ENCODE measurements at places on chromosomes 4 and X. TPM values are rescaled to one million over a fixed set of nuclear protein-coding genes. Genes with fewer than 3 reads are reported as not detected.

- no peaks in the 10 kb centered on the region for H3K27me3 ChIP-seq
- DNase-seq, result no peak
- H3K4me1 ChIP-seq, result no peaks in the 10 kb centered on the region
- peaks cover 6% of the 10 kb centered on the region for H3K36me3 ChIP-seq
- no peak overlapping the region for H3K27ac ChIP-seq
- peak overlapping the region; percentile 77 for H3K4me3 ChIP-seq
These were observed 639 bp upstream of the PI4K2B start for GRCh38 chr4:25233194-25233593.

DNA sequence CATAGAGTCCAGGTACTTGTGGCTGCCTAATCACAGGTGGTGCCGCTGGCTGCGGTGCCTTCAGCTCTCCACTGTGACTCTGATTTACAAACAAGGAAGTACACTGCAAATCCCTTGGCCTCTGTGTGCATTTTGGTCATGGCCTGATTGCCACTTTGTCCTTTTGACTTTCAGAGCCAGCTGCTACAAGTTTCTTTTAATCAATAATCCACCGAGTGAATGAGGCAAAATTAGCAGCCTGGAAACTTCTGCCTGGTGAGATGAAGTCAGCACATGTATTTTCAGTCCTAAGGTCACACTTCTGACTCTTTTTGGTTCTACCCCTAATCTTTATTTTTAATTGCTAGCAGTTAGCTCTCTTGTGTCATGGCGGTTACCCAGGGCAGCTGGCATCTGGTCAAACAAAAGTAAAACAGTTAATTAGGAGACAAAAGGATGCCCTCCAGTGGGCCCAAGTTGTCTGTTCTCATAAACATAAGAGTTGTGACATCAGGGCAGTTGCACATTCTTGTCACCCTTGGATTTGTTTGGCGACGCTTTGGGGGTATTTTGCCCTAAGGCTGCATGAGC, 62.3 kb upstream of the LNX1 start:
- no peaks in the 10 kb centered on the region for H3K36me3 ChIP-seq
- H3K4me3 ChIP-seq, result no peak overlapping the region
- no peak for DNase-seq
- no peaks in the 10 kb centered on the region for H3K4me1 ChIP-seq
- peaks cover 17% of the 10 kb centered on the region for H3K27me3 ChIP-seq

GRCh38 chr4:156968479-156968984, 3.1 kb downstream of the PDGFC start:
- no peaks in the 10 kb centered on the region for H3K36me3 ChIP-seq
- peaks cover 4% of the 10 kb centered on the region for H3K4me1 ChIP-seq
- peaks cover 8% of the 10 kb centered on the region for H3K27me3 ChIP-seq
- peak; percentile 85 for DNase-seq
- no peak overlapping the region for H3K4me3 ChIP-seq
- H3K27ac ChIP-seq, result no peak overlapping the region

DNA sequence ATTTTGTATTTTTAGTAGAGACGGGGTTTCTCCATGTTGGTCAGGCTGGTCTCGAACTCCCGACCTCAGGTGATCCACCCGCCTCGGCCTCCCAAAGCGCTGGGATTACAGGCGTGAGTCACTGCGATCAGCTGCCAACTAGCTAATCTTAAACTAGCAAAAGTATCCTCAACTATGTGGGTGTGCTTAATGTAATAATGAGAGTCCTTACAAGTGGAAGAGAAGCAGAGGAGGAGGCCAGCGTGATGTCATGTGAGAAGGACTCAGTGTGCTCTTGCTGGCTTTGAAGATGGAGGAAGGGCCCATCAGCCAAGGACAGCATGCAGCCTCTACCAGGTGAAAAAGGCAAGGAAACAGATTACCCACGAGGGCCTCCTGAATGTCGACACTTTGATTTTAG, 19.6 kb downstream of the SCD5 start:
- H3K4me1 ChIP-seq, result peaks cover 17% of the 10 kb centered on the region
- DNase-seq, result no peak
- no peak overlapping the region for H3K27ac ChIP-seq
- H3K4me3 ChIP-seq, result no peak overlapping the region
- peaks cover 3% of the 10 kb centered on the region for H3K36me3 ChIP-seq
- no peaks in the 10 kb centered on the region for H3K27me3 ChIP-seq

GRCh38 chr4:125703443-125703842, 388.7 kb downstream of the FAT4 start:
- no peak for DNase-seq
- H3K27ac ChIP-seq, result no peak overlapping the region

The RAB41 gene
- not detected for total RNA-seq

The ALPK1 gene
- not detected for total RNA-seq

The ODAPH gene
- not detected for total RNA-seq

DNA sequence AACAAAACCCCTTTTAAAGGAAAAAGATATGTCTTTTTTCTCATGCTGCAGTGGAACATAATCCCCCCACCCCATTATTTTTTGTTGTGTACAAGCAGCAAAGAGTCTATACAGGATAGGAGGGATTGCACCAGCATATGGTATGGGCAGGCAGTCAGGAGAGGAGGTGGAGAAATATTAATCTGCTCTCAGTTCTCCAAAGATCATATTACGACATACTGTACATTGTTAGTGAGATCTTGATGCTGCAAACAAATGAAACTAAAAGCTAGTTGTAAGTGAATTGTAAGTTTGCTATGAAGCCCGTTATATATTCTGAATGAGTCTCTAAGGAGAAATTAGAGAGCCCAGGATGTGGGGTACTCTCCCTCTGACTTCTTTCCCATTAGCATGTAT, 75.3 kb downstream of the RAPGEF2 start:
- H3K27ac ChIP-seq, result no peak overlapping the region
- peaks cover 2% of the 10 kb centered on the region for H3K4me1 ChIP-seq
- no peak for DNase-seq

- H3K27ac ChIP-seq, result no peak overlapping the region
- no peaks in the 10 kb centered on the region for H3K27me3 ChIP-seq
- no peak overlapping the region for H3K4me3 ChIP-seq
- H3K4me1 ChIP-seq, result no peaks in the 10 kb centered on the region
- no peaks in the 10 kb centered on the region for H3K36me3 ChIP-seq
These were observed 42.8 kb upstream of the HPF1 start for GRCh38 chr4:169800541-169800940.

DNA sequence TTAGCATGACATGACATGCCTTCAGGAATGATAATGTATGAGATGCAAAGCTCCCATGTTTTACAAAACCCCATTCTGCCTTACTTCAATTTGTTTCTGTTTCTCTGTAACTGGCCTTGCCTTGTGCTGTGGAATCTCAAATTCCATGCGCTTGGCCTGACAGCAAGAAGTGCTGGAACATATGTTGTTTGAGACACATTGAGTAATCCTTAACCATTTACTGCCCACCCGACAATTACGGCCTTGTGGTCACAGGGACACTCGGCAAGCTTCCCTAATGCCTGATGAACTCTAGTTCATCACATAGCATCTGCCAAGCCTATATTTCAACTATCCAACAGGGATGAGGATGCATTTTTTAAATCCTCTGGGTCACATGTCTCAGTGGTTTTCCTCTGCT, 226.4 kb upstream of the CASK start:
- no peaks in the 10 kb centered on the region for H3K36me3 ChIP-seq
- no peaks in the 10 kb centered on the region for H3K27me3 ChIP-seq
- H3K4me3 ChIP-seq, result no peak overlapping the region
- H3K27ac ChIP-seq, result no peak overlapping the region

The AFM gene
- not detected for total RNA-seq
